ENCODE measurements at places on chromosomes 7 and 10.

GRCh38 chr7:143882604-143883078 is 19.3 kb downstream of the TCAF1 start:
- DNase-seq: peak; percentile 90

- no peak for DNase-seq
These were observed 682.7 kb upstream of the IGFBP3 start for GRCh38 chr7:46603780-46604179.

DNA sequence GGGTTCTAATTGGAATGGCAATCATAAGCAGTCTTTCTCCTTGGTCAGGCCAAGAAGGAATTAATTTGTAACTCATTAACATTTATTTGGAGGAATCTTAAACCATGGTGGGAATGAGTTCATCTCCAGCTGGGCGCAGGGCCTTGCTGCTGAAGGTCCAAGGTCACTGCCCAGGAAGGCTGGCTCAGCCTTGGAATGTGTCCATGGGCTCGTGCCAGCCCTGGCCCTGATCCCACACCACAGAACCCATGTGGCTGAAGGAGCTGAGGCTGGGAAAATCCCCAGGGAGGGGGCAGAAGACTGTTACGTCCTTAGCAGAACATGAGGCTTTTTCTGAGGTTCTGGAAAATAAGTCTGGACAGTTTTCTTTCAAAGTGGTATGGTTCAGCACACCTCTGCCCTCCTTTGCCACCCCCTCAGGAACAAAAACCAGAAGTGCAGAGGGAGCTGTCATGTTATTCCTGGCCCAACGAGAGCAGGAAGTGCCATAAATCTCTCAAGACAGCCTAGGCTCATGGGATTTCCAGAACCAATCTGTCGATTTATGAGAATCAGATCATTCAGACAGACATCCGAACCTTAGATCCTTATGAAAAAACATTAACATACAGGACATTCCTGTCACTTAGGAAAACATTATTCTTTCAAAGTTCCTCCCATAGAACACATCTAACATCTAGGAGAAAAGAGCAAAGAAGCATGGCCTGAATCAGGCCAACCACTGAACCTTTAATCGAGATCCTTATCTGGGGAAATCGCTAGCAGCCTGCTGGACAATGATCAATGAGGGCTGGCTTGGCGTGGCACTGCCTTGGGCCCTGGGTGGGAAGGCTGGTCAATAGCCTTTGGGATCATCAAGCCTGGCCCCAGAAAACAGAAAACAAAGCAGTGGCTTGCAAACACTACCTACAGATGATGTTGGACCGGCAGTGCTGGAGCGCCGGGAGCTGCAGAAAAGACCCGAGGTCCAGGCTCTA is 134.3 kb downstream of the TAX1BP1 start:
- peak; percentile 68 for DNase-seq

DNA sequence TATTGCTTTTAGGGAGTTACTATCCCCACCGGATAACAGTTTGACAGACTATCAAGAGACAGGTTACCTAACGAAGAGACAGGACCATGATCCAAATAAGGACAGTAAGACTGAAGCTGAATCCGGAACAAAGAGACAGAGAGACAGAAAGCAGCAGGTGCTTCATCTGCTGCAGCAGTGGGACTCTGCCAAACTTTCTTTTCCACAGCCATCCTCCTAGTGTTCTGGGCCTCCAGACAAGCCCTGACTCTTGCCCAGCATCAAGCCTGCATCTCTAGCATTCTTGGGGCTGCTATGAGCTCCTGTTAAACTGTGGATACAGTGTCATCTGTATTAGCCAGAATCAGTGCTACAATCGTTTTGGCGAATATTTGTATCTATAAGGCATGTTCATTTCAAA is 761.7 kb downstream of the GRID1 start:
- DNase-seq: no peak

- no peak for DNase-seq
These were observed 22.2 kb downstream of the SFMBT2 start for GRCh38 chr10:7388602-7389001.
